ENCODE measurements at places on chromosomes 3 and 15.
A peak's percentile ranks its signal among the peaks of the same experiment; 100 is the strongest.

- DNase-seq = no peak
Measured at GRCh38 chr3:67657192-67657591, 2.8 kb upstream of the SUCLG2 start.

- DNase-seq = peak; percentile 30
Measured at GRCh38 chr3:23712656-23713559, 92.8 kb upstream of the UBE2E1 start.

DNA sequence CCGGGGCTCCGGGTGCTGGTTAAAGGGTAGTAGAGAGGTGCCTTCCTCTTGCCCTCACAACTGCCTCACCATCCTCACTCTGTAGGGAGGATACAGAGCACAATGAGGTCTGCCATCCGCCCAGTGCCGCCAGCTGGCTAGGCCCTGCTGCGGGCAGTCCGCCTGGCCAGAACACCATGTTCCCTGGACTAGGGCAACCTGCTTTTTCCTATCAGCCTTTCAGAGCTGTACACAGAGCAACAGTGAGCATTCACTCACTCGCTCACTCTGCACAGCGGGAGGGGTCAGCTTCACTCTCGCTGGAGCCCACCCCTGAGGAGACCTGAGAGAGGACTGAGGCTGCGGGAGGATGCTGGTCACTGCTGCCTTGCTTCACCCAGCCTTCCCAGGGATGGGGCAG lies 218.7 kb upstream of the CHRNA7 start:
- no peak for DNase-seq

GRCh38 chr3:169390271-169390670 lies 273.2 kb downstream of the MECOM start:
- no peak for DNase-seq

DNA sequence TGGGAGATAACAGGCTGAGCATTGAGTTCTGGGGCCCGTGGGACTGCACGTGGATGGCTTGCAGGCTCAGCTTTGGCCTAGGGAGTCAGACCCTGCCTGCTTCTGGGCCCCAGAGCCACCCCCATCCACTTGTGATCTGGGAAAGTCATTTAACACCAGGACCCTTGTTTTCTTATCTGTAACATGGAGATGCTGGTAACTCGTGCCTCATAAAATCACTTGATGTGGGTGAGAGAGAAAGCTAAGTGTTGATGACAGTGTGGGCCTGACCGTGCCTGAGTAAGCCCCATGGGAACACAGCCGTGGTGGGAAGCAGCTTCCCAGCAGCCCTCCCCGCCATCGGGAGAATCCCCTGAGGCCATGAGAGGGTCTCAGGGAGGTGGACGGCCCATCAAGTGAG lies 378.1 kb downstream of the GABRB3 start:
- no peak for DNase-seq

GRCh38 chr3:132017137-132017536 lies 17.7 kb downstream of the CPNE4 start:
- DNase-seq = no peak

GRCh38 chr3:146035366-146035765 lies 125.6 kb downstream of the PLOD2 start:
- DNase-seq = no peak

DNA sequence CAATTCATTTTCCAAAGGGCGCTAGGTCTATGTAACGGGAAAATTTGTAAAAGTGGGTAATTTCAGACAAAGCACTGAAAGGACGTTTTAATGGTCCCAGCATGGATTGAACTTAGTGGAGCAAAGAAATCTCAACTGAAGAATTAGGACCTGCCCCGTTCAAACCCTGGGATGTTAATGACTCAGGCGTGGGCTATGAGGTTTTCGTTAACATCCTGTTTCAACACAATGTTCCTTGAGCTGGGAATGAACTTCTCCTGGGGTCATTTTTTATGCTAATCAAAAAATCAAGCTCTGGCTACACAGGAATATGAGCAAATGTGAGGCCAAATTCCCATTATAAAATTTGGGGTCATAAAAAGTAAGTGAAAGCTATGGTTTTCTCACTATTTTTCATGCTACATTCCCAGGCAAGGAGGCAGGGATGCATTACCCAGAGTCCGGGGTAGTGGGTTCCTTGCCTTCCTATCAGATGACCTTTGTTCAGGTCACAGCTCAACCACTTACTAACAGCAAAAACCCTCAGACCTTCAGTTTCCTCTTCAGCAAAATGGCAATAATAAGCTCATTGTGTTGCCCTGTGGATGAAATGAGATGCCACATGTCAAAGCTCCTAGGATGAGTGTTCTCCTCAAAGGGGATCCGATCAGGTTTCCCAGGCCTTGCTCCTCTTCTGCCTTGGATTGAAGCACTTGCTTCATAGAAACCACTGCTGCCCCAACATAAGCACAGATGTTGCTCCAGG lies 271.4 kb downstream of the ARRDC4 start:
- DNase-seq = no peak

GRCh38 chr15:77810130-77810571 lies 177.4 kb upstream of the LINGO1 start:
- DNase-seq = no peak

- no peak for DNase-seq
Measured at GRCh38 chr3:106711650-106712049, 665.6 kb upstream of the CCDC54 start.

DNA sequence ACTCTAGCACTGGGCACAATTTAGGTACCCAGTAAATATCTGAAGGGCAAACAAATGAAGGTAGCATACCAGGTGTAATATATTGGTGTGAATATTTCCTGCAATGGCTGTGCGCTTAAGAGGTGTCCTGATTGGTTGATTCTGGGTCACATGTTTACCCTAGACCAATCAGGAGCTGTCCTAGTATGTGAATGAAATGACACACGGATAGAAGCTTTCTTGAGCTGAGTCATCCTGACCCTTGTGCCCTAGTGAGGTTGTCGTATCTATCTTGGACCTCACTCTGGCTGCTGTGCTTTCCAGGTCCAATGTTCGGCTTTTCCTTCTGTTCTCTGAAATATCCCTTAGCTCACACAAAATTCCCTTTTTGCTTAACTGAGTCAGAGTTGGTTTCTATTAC lies 58.1 kb upstream of the FOXP1 start:
- DNase-seq = peak; percentile 53

DNA sequence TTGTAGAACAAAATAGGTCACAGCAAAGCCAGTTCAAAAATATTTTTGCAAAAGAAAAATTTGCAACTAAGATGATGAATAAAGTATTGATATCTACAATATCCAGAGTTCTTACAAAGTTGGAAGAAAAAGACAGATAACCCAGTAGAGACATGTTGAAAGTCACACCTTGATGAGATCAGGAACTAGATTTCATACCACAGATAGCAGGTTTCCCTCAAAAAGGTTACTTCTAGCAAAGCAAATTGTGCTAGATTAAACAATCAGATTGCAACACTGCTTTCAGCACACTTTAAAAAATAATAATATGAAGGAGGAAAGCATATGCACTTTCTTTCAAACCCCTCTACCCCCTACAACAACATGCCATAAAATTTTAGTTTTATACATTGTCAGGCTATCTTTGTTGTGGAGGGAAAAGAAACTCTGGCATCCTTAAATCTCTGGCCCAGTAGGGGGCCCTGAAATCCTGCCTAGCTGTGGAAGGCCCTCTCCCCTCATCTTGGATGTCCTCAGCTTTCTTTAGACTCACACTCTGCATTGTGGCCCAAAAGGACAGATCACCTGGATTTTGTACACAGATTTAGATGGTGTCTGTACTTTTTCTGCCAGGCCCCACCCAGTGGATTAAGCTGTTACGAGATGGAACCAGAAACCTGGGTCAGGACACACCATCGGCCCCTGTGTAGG lies 50.9 kb downstream of the CCR3 start:
- DNase-seq = no peak

- DNase-seq = no peak
Measured at GRCh38 chr15:72169921-72170611, 27.5 kb downstream of the GRAMD2A start.

DNA sequence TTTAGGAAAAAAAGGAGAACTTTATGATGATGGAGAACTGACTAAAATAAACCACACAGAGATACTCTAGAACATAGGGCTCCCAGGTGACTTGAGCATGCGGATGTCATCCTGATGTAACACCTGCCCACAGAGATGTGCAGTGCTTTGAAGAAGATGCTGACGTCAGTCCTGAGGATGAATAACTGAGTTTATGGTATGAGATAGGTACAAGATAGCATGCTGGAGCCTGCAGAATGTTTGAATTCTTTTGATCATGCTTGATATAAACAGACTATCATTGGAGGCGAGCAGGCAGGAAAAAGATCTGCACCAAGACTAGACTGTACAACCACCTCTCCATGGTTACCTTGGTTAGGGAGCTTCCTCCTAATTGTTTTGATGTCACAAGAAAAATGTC lies 12.4 kb downstream of the CCR4 start:
- no peak for DNase-seq

DNA sequence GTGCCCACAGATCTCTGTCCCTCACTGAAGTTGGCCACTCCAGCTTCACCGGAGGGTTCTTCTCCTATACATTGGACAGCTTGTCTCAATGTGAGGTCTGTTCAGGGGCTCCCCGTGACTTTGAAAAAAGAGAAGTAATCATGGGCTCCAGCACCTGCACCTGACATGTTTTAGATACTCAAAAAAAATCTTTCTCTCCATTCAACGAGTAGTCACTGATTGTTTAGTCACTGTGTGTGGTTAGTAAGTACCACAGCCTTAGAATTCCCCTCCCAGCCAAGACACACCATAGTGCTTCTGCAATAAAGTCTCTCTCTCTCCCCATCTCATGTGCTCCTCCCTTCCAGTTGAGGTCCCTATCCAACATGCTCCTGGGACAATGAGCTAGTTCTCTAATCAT lies 18.6 kb downstream of the CCR9 start:
- no peak for DNase-seq

DNA sequence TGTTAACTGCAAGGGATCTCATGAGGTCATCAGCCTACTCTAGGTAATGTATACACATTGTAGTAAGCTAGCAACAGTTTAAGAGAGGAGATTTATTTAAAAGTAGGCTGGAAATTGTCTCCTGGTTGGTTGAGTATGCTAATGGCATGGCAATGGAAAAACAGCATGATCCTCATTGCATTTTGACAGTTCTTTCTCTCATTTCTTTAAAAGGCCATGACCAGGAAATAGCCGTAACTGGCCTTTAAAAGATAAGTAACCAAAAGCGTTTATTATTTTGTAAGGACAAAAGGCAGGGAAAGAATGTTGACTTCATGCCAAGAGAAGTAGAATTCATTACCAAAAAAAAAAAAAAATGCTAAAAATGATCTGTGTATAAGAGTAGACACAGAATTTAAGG lies 310.3 kb downstream of the FGF12 start:
- DNase-seq = no peak

DNA sequence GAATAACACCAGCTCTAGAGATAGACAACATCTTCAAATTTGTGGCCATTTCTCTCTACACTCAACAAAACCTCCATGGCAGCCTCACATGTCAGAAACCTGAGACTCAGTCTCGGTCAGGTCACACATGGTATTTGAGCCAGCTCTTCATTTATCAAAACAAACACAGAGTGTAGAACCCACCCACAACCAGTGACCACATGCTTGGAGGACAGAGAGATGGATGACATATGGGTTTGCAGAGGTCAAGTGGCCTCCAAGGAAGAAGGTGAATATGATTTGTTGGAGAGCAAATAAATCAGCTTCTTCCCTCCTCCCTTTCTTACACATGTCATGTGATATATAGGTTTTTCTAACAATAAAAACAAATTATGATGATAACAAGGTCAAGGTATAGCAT lies 278.1 kb upstream of the LRTM1 start:
- DNase-seq = no peak

DNA sequence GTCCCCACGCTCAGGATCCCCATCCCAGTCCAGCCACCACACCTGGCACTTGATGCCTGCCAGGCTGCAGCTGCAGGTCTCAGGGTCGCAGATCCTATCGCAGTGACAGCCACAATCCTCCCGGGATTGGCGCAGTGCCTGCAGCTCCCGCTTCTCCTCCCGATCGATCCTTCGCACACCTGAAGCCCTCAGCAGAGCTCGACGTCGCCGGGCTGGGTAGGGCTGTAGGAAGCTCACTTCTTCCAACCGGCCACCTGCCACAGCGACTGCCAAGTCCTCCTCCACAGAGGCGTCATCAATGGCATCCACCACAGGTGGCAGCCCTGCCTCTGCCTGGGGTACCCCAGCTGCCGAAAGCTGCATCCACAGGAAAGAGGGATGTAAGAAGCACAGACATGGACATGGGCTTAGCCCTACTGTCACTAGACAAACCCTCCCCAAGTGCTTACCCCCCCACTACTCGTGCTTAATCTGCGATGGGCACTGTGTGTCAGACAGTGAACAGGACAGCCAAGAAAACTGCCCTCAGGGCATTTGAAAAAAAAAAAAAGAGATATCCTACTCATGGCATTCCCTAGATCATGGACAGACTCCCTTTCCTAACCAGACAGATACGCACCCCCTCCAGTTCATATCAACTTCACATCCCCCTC lies 9.2 kb downstream of the CSRNP1 start:
- DNase-seq = no peak

- no peak for DNase-seq
Measured at GRCh38 chr3:174907027-174907426, 47.9 kb downstream of the NAALADL2 start.

DNA sequence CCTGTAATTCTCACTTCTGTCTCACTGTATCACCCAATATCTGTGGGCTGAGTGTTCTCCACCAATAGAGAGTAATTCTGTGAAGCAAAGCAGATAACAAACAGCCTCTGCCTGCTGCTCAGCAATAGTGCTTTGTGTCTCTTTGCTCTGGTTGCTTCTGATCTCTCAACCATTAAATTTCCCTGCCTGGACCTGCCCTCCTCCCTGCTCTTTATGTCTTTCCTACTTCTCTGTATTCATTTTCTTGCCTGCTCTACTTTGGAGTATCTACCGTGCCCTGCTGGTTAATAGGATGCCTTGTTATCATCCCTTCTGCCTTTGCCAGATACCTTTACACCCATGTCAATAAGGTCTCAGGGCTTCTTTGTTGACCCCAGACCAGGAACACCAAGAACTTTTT lies 102.9 kb upstream of the CGNL1 start:
- DNase-seq = no peak

GRCh38 chr3:143885780-143886427 lies 37.6 kb upstream of the SLC9A9 start:
- no peak for DNase-seq

DNA sequence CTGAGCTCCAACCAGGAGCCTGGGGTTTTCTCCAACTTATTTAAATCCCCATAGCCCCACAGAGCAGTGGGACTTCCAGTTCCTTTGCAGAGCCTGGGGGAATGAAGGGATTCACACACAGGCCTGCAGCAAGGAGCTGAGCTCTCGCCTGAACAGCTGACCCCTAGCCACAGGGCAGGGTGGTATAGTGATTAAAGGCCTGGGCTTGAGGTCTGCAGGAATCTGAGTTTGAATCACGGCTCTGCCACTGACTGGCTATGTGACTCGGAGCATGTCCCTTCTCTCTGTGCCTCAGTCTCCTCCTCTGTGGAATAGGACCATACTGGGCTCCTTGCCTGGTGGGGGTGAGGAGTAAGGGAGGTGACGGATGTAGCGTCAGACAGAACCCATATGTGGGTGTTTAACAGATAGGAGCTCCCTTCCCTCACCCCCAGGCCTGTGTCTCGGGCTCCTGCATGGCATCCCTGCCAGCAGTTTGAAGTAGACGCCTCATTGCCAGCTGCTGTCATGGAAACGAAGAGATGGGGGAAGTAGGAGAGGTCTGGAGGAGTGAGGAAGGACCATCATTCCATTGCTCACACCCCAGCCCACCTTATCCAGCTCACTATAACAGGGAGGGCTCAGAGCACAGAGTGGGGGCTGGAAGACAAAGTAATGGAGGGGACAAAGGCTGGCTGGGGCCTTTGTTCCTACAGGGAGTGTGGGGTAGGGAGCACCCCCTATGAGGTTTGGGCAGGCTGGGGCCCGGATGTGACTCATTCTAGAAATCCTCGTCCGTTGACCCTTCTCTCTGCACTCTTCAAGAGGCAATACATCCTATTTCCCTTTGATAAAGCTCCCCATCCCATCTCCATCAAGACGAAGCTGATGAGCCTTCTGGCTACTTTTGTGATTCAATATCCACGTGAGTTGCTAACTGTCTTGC lies 14.8 kb downstream of the HRH1 start:
- DNase-seq = peak; percentile 68

Measured in H54 (cell line).